ENCODE measurements at places on chromosomes 3 and 15. TPM values are rescaled to one million over a fixed set of nuclear protein-coding genes. Genes with fewer than 3 reads are reported as not detected.

Gene SNRPN
- 103 TPM for total RNA-seq

Gene ARIH1
- 82.1 TPM for total RNA-seq

Gene TGM4
- total RNA-seq = 0.12 TPM

Gene DGKG
- 7.6 TPM for total RNA-seq

Gene CYP8B1
- total RNA-seq = not detected

Gene DISP2
- 1.3 TPM for total RNA-seq

Gene LXN
- 55.1 TPM for total RNA-seq

Gene KBTBD13
- total RNA-seq = not detected

Gene APBA2
- 19.7 TPM for total RNA-seq

Gene NT5DC2
- total RNA-seq = 101 TPM

Gene GOLGA6L7
- not detected for total RNA-seq

Gene NANOGP8
- not detected for total RNA-seq

Gene PDIA5
- total RNA-seq = 25.3 TPM

Gene SAXO2
- total RNA-seq = 3.7 TPM

Gene KLF15
- 0.11 TPM for total RNA-seq

Gene SMAD6
- 20.7 TPM for total RNA-seq

Gene ZNF501
- not detected for total RNA-seq

Gene MNS1
- 2.7 TPM for total RNA-seq

Gene TRH
- not detected for total RNA-seq

Gene PYDC2
- not detected for total RNA-seq

Gene SPCS1
- 165 TPM for total RNA-seq

Gene TF
- total RNA-seq = 0.60 TPM

Gene PLIN1
- total RNA-seq = 0.11 TPM

Gene TEX55
- total RNA-seq = not detected

Gene FGF12
- 0.40 TPM for total RNA-seq

Gene IQCF5
- total RNA-seq = not detected

Gene TGM5
- total RNA-seq = not detected

Gene PCOLCE2
- total RNA-seq = 30.3 TPM

Gene RAB5A
- total RNA-seq = 50.8 TPM

Gene RETNLB
- not detected for total RNA-seq

Gene PIAS1
- total RNA-seq = 19.5 TPM

Gene IL17RC
- 18.9 TPM for total RNA-seq

Gene GOLGA6A
- not detected for total RNA-seq

Gene ADGRG7
- not detected for total RNA-seq

Gene SLC38A3
- total RNA-seq = 0.20 TPM

Gene GOLGA6L9
- 3.0 TPM for total RNA-seq

Gene CFAP100
- total RNA-seq = not detected

Gene C3orf18
- 2.7 TPM for total RNA-seq

Gene HCN4
- total RNA-seq = 0.15 TPM

Data from A549 treated with ZK216348 at 1 μM for 4 hours (cell line).